ENCODE measurements at places on chromosomes 12 and 14.

DNA sequence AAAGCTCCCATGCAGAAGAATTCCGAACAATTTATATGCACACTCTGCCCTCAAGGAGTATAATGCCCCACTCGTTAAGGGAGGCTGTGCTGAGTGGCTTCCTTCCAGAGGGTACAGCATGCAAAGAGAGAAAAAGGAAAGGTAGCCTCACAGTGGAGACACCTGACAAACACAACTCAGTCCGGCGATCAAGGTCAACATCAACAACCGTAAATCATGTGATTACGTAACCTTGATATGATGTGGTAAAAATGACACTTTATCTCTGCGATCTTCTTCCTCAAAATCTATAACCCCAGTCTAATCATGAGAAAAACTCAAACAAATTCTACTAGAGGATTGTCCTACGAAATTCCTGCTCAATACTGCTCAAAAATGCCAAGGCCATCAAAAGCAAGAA is 400.5 kb upstream of the CCDC196 start:
- no peak for DNase-seq

GRCh38 chr14:85542623-85543022 is 12.7 kb downstream of the FLRT2 start:
- no peak for DNase-seq

GRCh38 chr12:83856803-83857202 is 1055.8 kb downstream of the SLC6A15 start:
- DNase-seq = no peak

- DNase-seq = no peak
Observed at GRCh38 chr12:88726806-88727720, 146.8 kb upstream of the KITLG start.

DNA sequence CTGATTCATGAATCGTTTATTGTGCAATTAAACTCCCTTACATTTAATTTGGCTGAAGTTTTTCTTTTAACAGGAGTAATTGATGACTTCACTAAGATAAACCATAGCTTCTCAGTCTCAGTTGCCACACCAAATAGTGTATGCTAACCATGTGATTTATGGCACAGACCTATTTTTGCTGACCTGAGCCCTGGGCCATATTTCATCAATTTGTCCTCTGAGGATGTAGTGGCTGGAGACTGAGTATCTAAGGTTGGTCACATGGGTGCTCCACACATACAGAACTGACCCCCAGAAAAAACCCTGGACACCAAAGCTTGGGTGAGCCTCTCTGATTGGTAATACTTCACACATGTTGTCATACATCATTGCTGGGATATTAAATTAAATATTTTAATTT is 255.1 kb downstream of the NEDD1 start:
- no peak for DNase-seq

DNA sequence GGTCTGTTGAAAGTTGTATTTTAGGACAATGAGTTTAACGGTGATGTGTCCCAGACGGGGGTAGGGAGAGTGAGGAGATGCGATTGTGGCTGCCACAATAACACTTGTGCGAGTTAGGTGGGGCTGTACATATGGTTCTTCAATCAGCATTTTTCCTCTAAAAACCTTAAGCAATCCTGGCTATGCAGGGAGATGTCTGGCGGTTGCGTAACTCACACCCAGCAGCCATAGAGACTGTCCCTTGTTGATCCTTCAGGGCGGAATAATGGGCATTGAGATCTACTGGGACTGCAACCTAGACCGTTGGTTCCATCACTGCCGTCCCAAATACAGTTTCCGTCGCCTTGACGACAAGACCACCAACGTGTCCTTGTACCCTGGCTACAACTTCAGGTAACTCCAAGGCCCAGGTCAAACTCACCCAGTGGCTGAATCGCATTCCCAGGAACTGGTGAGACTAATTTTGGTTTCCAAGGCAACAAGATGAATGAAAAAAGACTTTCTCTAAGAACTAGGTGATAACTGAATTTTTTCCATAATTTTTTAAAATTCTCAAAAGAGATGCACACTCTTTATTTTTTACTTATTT is 34.6 kb downstream of the P2RX7 start:
- no peak for DNase-seq

GRCh38 chr12:87051621-87052020 is 795.4 kb upstream of the MGAT4C start:
- no peak for DNase-seq

- no peak for DNase-seq
Observed at GRCh38 chr14:69587389-69587788, 12.7 kb upstream of the CCDC177 start.

DNA sequence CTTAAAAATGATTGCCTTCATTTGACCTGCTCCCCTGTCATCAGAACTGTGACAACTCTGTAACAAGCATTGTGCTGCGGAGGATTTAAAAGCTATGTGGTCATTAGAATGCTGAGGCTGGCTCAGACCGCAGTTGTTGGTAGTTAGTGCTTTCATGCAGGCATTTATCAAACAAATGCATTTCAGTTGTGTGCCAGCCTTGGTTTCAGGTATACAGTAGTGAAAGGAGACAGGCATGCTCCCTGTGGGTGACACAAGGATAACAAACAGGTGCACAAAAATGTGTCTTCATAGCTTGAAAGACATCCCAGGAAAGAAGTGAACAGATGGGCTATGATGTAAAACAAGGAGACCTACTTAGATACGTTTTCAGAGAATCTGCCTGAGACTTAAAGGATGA is 60.6 kb downstream of the MARK3 start:
- no peak for DNase-seq

- DNase-seq = no peak
Observed at GRCh38 chr14:68390741-68391140, 402.1 kb downstream of the ZFP36L1 start.

GRCh38 chr14:97788364-97788763 is 991.2 kb downstream of the VRK1 start:
- DNase-seq = no peak

DNA sequence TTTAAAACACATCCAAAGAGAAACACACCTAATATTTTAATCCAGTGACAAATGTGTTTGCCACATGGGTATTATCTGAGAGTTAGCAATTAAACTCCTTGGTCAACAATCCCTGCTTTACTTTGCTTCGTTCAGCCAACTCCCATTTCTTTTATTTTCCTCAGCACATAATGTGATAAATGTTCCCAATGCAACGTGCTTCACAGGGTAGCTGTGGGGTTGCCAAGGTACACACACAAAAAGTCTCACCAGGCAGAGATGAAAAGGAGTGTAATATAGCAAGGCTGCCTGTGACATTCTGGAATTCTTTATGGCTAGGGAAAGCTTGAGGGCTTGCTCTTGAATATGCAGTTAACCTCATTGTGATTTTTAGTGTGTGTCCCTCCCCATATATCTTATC is 208.0 kb upstream of the DIO2 start:
- no peak for DNase-seq

DNA sequence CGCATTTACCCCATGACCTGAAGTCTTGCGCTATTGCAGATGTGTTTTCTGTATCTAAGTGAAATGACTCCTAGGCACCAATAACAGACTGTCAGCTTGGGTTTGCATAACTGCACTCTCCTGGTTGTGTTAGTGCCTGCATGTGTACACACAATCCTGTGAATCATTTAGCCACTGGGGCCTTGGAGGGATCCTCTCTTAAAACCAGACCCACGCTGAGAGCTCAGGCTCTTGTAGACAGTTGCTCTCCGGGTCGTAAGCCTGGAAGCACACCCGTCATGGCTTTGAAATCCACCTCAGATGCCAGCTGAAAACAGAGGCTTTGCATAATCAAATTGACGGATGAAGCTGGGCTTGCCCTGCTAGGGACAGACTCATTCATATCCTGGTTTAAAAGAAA is 79.2 kb upstream of the RBM19 start:
- no peak for DNase-seq

DNA sequence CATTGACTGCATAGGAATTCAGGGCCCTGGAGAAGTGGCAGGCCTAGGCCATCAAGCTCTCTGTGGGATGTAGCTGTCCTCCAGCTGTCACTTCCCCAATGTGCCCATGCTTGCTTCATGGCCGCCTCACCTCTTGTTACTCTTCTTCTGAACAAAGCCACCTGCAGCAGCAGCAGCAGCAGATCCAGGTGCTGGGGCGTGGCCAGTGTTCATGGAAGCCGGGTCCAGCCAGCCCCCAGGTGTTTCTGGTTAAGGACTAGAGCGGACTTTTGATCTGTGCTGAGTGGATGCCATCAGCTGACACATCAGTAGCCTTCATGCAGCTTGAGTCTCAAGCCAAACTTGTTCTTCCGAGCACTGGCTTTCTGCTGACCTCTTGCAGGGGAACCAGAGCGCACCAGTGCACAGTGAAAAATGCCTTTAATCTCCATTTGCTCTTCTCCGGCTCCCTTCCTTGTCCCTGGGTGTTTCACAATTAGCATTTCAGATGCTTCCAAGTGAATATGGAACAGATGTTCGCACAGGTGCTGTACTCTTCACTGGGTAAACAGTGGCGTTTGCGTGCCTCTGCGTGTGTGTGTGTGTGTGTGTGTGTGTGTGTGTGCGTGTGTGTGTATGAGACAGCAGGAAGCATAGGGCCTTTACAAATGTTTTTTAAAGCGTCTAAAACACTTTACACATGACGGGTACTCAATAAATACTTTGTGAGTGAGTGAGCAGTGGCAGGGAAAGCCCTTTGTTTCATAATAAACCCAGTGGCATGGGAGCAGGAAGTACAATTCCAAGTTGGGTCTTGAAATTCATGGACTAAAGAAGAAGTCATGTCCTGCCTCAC is 20.1 kb downstream of the TPCN1 start:
- DNase-seq = peak; percentile 48

GRCh38 chr14:87805315-87805723 is 187.7 kb downstream of the GALC start:
- DNase-seq = peak; percentile 16

DNA sequence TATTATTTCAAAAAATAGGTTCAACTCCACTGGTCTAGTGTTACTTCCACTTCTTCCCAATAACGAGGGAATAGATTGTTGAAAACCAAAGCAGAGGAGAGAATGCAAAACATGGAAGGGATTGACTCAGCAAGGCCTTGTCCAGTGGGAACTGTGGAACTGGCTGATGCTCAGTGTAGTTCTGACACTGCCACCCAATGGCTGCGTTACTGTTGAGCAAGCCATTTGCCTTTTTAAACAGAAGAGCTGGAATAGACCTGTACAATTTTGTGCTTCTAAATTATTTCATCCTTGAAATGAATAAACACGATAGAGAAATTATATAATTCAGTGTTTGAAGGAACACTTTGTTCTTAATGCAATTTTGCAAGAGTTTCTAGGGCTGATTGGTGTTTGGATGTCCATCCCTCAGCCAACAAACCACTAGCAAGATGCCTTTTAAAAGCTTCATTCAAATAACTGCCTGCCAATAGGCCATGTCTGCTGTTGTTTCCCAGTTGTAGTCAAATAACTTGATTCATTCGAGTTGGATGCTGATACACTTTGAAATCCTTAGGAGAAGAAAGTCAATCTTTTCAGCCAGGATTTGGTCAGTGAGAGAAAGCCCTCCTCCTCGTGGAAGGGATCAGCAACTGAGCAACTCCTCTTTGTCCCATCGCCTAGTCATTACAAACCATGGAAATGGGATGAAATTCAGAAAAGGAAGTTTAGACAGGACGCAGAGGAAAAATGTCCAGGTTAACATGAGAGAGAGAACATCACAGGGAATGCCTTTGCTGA is 7.3 kb upstream of the MGP start:
- DNase-seq = peak; percentile 68

DNA sequence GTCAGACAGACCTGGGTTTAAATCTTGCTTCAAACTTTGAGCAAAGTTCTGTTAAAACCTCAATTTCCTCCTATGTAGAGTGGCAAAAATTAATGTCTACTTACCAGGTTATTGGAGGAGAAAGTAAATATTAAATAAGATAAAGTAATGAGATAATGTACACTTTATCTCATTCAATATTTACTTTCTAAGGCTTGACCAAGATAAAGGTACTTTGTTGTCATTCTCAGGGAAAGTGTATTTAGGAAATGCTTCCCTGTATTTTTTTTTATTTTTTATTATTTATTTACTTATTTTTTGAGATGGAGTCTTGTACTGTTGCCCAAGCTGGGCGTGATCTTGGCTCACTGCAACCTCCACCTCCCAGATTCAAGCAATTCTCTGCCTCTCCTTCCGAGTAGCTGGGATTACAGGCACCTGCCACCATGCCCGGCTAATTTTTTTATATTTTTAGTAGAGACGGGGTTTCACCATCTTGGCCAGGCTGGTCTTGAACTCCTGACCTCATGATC is 4.7 kb downstream of the FAM161B start:
- no peak for DNase-seq

DNA sequence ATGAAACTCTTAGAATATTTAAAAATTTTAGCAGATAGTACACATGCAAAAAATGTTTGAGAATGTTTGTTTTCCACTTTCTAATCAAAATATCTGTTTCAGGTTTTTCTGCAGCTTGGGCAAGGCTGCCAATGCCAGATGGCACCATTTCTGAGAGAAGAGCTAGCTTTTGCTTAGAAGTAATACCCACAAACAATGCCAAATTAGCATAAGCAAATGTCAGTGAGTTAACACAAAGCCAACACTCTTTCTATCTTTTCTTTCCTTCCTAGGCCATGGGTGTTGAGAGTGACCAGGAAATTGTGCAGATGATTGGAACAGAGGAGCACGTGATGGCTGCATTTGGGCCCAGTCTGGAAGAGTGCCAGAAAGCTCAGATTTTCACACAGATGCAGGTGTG is 35.2 kb downstream of the POLR3B start:
- DNase-seq = no peak

DNA sequence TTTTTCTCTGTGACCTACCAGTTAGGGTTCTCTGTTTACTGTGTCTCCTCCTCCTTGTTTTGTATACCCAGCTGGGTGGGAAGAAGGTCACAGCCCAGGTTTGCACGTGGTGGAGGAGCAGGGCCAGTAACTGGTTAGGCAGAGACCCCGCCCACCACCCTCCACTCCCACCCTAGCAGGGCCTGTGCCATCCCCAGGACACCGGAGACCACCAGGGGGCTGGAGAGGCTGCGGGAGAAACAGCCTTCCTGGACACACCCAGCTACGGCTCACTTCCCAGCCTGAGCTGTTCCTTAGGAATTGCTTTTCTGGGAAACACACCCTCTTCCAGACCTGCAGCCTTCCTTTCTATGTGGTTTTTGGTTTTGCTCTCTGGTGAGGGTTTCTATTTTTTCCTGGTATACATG is 21.1 kb downstream of the BDKRB2 start:
- DNase-seq = no peak
